ENCODE measurements at places on chromosomes 4 and X.

GRCh38 chrX:38435130-38435529, 82.7 kb downstream of the OTC start:
- no peak for DNase-seq

GRCh38 chr4:112518675-112519074, 2.7 kb upstream of the NEUROG2 start:
- DNase-seq: no peak

DNA sequence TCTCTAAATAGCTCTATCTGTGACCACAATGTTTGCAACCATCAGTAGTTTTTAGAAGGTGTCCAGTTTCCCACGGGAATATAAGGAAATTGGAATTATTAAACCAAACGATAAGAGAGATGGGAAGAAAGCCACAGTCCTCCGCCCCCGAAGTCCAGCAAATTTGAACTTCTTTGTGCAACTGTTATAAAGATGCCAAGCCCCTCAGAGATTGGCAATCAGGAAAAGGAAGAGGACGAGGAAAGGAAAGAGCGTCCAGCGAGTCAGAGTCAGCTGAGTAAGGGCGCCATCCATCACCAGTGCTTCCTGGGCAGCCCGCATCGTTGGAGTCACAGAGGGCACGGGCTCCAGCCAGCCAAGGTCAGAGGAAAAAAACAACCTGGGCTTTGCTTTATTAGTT, 35.7 kb downstream of the LDB2 start:
- DNase-seq: no peak

DNA sequence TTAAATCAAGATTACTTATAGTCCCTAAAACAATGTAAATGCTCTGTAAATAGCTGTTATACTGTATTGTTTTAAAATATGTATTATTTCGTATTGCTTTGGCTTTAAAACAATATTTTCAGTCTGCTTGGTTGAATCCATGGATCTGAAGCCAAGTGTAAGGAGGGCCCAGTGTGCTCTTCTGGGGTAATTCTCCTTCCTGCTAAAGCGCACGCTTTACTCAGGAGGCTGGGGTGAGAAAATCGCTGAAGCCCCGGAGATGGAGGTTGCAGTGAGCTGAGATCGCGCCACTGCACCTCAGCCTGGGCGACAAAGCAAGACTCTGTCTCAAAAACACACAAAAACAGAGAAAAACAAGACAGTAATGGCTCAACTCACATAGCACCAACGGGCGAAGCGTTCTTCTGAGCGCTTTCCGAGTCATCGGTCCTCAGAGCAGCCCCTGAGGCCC, 391 bp upstream of the IDUA start:
- no peak for DNase-seq

DNA sequence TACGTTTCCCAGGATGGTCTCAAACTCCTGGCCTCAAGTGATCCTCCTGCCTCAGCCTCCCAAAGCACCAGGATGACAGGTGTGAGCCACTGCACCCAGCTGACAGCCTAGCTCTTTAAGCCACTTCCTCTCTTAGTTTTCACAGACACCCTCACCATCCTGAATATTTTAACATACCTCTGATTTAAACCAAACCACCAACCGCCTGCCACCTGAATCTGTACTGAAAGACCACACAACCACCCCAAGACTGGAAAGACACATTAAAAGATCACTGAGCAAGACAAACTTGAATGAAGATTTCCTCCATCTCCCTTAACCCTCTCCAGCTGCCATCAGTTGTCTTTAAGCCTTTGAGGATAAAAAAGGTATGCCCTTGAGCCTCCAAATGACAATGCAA, 110.6 kb downstream of the SH3KBP1 start:
- DNase-seq: no peak

- DNase-seq: no peak
Measured at GRCh38 chrX:130340271-130340670, 552 bp downstream of the SLC25A14 start.

DNA sequence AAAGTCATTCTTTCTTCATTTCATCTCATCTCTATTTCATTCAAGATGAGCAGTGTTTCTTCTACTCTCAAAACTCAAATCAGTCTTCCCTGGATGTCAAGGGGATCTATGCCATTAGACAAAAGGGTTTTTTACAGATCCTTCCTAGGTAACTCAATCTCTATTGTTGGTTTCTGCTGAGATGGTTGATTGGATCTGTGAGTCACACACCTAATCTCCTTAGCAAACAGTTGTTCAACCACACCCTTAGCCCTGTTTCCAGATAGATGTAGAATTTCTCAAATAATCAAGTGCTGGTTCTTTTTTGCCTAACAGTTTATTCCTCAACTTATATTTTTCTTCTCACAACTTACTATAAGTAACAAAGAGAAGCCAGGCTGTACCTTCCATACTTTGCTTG, 200.5 kb downstream of the KDR start:
- DNase-seq: no peak

- DNase-seq: no peak
Measured at GRCh38 chrX:31233941-31234496, 162.2 kb upstream of the FTHL17 start.

DNA sequence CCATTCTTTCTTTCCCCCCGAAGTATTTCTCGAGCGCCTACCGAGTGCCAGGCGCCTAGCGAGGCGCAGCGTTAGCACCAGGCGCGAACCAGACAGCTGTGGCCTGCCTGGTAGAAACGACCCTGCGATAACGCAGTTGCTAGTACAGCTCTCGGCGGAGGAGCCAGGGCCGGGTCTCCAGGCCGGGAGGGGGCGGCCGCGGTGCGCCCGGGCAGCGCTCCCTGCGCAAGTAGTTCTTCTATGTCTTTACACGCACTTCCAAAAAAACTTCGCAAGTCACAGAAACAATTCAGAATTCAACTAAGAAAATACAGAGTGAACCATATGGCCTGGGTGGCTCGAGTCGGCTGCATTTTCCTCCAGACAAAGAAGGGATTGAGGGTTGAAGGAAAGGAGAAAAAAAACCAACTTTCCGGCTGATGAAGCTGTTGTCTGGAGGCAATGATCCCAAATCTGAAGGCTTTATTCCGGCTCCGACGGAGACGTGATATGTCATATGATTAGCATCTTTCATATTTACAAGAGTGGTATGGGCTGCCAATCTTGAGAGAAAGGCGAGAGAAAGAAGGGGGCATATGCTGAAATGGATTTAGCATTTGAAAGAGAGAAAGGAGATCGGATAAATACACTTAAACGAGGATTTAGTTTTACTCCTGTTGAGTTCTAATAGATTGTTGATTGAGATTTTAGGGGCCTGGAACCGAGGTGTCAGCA, 7.2 kb upstream of the NEUROG2 start:
- no peak for DNase-seq

DNA sequence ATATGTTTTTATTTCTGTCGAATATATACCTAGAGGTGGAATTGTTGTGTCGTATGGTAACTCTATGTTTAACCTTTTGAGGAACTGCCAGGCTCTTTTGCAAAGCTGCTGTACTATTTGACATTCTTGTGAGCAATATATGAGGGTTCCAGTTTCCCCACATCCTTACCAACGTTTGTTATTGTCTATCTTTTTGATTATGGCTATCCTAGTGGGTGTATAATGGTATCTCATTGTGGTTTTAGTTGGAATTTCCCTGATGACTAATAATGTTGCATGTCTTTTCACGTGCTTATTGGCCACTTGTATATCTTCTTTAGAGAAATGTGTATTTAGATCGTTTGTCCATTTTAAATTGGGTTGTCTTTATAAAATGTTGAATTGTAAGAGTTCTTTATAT, 24.5 kb downstream of the REPS2 start:
- DNase-seq: no peak

DNA sequence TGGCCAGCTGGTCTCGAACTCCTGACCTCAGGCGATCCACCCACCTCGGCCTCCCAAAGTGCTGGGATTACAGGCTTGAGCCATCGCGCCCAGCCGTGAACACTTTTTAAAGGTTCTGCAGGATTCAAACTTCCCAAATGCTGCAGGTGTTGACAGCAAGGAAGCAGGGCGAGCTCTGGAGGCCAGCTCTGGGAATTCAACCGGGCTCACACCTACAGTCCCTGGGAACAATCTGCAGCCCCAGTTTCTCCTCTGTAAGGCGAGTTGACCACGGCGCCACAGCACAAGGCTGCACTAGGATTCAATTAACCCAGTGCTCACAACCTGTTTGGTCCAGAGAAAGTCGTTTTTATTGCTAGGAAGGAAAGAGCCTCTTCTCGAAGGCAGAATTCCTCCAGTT, 1.6 kb downstream of the MTNR1A start:
- no peak for DNase-seq

- DNase-seq: no peak
Measured at GRCh38 chrX:12985331-12985730, 10.4 kb downstream of the TMSB4X start.

GRCh38 chr4:177401658-177402273, 40.5 kb downstream of the AGA start:
- no peak for DNase-seq
